ENCODE measurements at places on chromosomes 6 and 20. TPM values are rescaled to one million over a fixed set of nuclear protein-coding genes. Genes with fewer than 3 reads are reported as not detected.

The SLC4A11 gene
- 0.51 TPM for total RNA-seq

The SNAI1 gene
- total RNA-seq, result 0.66 TPM

- H3K4me1 ChIP-seq, result no peaks in the 10 kb centered on the region
- no peak for DNase-seq
- H3K27me3 ChIP-seq, result no peaks in the 10 kb centered on the region
- H3K27ac ChIP-seq, result no peak overlapping the region
- no peaks in the 10 kb centered on the region for H3K36me3 ChIP-seq
These were observed 123.1 kb downstream of the GRIK2 start for GRCh38 chr6:101516578-101516977.

The C20orf141 gene
- not detected for total RNA-seq

- no peaks in the 10 kb centered on the region for H3K36me3 ChIP-seq
- no peak overlapping the region for H3K4me3 ChIP-seq
- DNase-seq, result no peak
- H3K27ac ChIP-seq, result no peak overlapping the region
- H3K4me1 ChIP-seq, result no peaks in the 10 kb centered on the region
- no peaks in the 10 kb centered on the region for H3K27me3 ChIP-seq
These were observed 134.9 kb downstream of the PLCB1 start for GRCh38 chr20:8267009-8267408.

DNA sequence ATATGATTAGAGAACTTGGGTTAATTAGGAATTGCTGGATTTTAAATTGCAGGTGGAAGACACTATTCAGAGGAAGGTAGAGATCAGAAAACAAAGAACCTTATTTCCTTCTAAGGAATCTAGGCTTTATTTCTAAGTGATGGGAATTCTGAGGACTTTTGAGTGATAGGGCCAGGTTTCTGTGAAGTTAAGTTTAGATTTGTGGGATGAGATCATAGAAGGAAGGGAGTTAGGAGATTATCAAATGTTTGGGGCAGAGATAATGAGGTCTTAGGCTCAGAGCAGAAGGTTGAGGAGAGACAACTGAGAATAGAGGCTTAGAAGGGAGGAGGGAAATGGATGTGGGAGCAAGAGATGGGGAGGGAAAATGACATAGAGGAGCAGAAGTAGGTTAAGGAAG is 109.7 kb upstream of the MMS22L start:
- H3K4me1 ChIP-seq, result no peaks in the 10 kb centered on the region
- no peak for DNase-seq
- H3K4me3 ChIP-seq, result no peak overlapping the region
- no peak overlapping the region for H3K27ac ChIP-seq
- no peaks in the 10 kb centered on the region for H3K36me3 ChIP-seq

DNA sequence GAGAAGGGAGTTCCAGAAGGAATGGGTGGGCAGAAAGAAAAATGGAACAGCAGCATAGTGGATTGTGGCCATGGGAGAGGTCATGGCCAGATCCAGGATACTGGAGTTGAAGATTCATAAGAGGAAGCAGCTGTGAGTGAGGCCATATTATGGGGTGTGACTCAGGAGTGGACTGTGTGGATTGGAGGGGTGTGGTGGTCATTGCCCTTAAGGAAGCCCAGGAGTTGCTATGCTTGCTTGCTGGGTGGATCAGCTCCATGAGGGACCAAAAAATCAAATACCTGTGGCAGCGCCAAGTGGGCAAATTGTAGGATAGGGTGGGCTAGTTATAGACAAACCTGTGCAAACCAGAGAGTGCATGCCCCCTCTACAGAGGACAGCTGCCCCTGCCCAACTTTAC is 18.3 kb downstream of the LRRC1 start:
- no peaks in the 10 kb centered on the region for H3K27me3 ChIP-seq
- no peaks in the 10 kb centered on the region for H3K4me1 ChIP-seq
- no peak overlapping the region for H3K4me3 ChIP-seq
- no peaks in the 10 kb centered on the region for H3K36me3 ChIP-seq
- DNase-seq, result no peak
- H3K27ac ChIP-seq, result no peak overlapping the region

DNA sequence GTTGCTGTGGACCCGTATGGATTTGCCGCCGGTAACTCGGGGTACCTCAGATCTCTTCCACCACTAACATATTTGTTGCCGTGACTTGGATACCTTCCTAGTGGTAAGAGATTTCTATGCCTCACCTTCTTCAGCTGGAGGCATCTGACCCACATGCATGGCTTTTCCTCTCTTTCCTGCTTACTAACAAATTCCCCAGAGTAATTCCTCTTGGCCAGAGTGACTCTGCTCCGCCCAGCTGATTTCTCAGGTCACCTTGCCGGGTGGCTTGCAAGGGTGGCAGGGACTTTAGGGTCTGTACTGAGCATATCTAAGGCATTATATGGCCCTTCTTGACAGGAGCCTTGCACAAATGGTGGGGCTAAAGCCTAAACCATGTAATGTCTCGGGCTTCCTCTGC is 38.2 kb downstream of the FAM184A start:
- H3K27me3 ChIP-seq, result no peaks in the 10 kb centered on the region
- DNase-seq, result no peak
- H3K4me3 ChIP-seq, result no peak overlapping the region
- H3K36me3 ChIP-seq, result no peaks in the 10 kb centered on the region

GRCh38 chr6:144782634-144783033 is 497.5 kb downstream of the UTRN start:
- H3K27me3 ChIP-seq, result no peaks in the 10 kb centered on the region
- H3K36me3 ChIP-seq, result no peaks in the 10 kb centered on the region
- no peaks in the 10 kb centered on the region for H3K4me1 ChIP-seq

DNA sequence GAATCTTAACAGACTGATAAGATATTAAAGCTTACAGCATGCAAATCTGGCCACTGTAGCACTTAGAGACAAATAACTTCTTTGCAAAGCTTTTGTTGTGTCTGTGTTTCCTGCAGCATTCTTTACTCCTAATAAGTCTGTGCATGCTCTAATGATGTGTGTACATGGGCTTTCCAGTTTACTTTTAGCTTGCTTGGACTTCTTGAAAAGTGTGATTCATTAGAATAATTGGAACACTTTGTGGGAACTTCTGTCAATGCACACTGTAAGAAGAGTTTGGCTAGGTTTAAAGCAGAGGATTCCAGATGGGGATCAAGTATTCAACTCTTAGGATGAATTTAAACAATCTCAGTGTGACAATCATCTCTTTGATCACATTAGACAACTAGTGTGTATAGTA is 22.1 kb upstream of the TINAG start:
- H3K27me3 ChIP-seq, result no peaks in the 10 kb centered on the region
- peaks cover 13% of the 10 kb centered on the region for H3K4me1 ChIP-seq
- no peaks in the 10 kb centered on the region for H3K36me3 ChIP-seq
- DNase-seq, result peak; percentile 70

DNA sequence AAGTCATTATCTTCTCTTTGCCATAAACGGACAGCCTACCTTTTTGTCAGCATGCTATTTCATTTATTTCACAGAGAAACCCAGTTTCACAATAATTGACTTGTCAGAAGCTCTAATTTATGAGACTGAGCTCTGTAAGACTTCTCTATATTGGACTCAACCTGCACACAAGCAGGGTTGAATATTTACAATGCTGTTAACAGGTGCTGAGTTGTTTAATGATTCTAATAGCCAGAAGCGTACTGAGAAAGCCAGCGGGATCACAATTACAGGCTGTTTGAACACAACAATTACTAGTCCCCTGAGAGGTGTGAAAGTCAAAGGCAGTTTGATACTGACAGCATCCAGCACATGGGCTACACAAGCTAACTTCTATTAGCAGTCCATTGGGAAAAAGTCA is 128.2 kb upstream of the SIM1 start:
- no peak for DNase-seq
- no peak overlapping the region for H3K4me3 ChIP-seq
- no peaks in the 10 kb centered on the region for H3K27me3 ChIP-seq
- H3K36me3 ChIP-seq, result no peaks in the 10 kb centered on the region

DNA sequence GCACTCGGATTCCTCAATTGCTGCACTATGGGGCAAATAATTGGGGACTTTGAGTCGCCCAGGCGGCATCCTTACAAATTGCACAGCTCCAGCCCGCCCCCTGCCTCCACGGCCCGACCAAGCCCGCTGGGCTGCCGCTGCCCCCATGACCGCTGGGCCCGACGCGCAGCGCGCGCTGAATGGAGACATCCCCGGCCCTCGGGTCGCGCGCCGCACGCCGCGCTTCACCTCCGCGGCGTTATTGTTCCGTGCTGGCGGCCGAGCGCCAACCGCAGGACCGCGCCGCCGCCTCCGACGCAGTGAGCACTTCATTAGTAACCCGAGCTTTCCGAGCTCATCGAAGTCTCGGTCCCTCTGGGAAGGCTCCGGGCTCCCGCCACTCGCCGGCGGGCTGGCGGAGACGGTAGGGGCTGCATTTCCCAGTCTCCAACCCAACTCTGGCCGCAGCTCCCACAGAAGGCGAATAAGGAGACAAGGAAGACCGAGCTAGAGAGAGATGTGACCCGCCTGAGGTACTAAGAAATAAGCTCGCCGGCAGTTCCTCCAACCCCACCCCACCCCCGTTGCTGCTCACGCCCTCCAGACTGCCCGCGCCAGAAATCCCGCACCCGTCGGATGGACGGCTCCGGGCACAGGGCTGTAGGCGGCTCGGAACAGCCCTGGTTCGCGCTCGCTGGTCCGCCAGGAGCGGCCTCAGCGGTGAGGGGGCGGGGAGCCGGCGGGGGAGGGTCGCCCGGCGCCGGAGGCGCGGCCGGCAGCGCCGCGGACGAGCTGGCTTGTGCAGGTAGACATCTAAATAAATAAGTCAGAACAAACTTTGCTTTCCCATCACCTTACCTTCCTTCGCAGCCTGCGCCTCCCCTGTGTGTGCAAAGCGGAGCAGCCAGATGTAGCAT is 703 bp downstream of the EPHA7 start:
- H3K36me3 ChIP-seq, result no peaks in the 10 kb centered on the region
- peak overlapping the region; percentile 3 for H3K4me3 ChIP-seq
- peak; percentile 51 for DNase-seq
- H3K4me1 ChIP-seq, result no peaks in the 10 kb centered on the region
- no peak overlapping the region for H3K27ac ChIP-seq

- no peaks in the 10 kb centered on the region for H3K36me3 ChIP-seq
- H3K27me3 ChIP-seq, result no peaks in the 10 kb centered on the region
- H3K4me1 ChIP-seq, result no peaks in the 10 kb centered on the region
- H3K4me3 ChIP-seq, result no peak overlapping the region
- H3K27ac ChIP-seq, result no peak overlapping the region
These were observed 44.0 kb downstream of the EFCAB8 start for GRCh38 chr20:32902456-32903420.

DNA sequence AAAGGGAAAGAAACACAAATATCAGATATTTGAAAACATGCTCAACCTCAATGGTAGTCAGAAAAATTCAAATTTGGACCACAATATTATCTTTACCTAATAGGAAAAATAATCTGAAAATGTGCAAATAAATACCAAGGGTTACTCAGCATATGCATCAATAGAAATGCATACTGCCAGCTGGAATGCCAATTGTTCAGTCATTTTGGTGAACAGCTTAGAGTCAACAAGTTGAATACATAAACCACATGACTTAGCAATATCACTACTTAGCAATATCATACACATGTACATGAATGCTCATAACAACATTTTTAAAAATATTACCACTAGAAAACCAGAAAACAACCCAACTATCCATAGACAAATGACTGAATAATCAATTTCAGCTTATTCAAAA is 212.7 kb downstream of the PTPRK start:
- H3K36me3 ChIP-seq, result no peaks in the 10 kb centered on the region
- H3K27me3 ChIP-seq, result no peaks in the 10 kb centered on the region
- no peak overlapping the region for H3K4me3 ChIP-seq
- H3K27ac ChIP-seq, result no peak overlapping the region
- H3K4me1 ChIP-seq, result no peaks in the 10 kb centered on the region
